ENCODE measurements at places on chromosomes 11 and 22.

DNA sequence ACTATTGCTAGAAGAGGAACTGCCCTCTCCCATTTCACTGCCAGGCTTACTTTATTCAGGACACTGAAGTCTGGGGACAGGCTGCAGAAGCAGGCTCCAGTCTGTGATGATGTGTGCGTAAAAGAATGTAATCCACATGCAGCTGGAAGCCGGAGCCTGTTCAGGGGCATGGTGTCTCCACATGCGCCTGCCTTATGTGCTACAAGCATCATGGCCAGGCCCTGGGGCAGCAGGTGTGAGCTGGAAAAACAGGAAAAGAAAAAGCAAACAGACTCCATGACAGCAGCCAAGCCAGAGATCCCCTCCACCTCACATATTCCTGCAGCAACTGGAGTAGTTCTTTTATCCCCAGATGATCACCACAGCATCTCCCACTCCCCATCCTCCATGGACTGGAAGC, 33.4 kb downstream of the ARFGAP2 start:
- DNase-seq, result no peak

GRCh38 chr11:58061813-58062212, 31.1 kb downstream of the OR6Q1 start:
- DNase-seq, result no peak

DNA sequence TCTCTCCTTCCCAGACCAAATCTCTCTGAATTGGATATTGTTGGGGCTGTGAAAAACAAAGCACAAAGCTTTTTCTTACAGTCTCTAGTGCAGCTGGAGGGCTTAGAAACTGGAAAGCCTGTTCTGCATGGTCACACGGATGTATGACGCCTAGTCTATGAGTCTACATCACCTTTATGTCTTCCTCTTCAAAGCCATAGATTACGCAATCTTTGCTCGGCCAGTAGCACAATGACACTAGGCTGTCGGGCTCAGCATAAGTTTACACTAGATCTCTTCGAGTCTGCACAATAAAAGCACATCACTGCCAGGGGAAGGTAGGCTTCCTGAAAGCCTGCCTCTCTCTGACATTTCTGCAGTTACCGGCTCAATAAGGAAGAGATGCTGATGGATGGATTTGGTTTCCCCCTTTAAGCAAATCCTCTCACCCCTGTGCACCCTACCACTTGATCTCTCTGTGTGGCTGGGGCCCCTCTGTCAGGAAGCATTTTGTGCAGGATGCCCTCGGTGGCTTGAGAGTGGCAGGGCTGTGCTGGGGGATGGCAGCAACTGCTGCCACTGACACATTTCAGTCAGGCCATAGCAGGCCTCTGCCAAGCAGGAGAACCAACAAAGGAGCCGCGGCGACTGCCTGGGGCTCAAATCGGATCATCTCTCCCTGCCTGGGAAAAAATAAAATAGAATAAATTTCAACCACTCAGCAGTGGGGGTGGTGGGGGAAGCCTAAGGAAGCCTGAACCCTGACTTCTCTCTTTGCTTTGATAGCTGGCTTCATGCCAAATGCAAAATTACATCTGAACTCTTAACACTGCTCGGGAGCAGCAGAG, 1272.8 kb downstream of the LRRC4C start:
- no peak for DNase-seq

DNA sequence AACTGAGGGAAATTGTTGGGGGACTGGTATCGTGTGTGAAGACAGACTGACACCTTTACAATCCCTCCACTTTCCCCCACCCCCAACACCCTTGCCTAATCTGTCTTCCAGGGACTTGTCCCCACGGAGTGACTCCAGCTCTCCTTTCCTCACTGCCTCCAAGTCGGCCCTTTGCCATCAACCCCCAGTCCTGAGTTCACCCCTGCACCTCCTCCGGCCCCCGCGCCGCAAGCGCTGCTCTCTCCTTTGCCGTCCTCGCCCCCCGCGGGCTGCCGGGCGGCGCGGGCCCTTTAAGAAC, 183 bp upstream of the ABCG4 start:
- DNase-seq, result no peak

DNA sequence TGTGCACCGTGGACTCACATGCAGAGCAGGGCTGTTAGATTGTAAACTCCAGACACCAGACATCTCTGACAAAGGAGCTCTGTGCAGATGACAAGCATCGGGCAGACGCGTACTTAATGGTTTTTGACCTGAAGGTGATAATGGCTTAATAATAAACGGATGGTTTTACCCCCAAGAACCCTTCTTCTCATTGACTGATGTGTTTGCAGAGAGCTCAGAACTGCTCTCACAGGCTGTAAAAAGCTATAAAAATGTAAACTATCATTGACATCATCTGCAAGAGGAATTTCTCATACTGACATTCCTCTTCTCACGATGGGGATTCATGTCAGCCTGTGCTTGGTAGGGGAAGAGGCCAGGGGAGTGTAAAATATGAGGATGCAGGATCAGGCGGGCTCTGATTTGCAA, 8.6 kb upstream of the ARHGAP8 start:
- DNase-seq, result no peak
